MM.1S (cell line): ENCODE measurements at places on chromosomes 1 and 21.
A peak's percentile ranks its signal among the peaks of the same experiment; 100 is the strongest.

DNA sequence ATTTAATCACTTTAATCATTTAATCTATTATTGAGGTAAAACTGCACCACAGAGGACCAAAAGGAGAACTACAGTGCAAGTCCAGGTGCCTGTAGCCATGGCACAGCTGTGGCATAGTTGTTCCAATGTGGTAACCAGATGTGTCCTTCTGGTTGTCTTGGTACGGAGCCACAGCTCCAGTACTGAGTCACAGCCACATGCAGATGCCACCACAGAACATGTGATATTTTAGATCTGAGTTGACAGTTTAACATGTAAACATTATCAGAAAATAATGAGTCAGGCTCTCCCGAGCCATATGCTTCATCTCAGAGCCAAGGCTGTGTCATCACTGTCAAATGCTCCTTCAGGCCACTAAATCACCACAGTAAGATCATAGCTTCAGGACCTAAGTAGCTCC is 56.4 kb upstream of the RGS7 start:
- no peak for DNase-seq

- DNase-seq: no peak
Measured at GRCh38 chr21:46078978-46079351, 18.9 kb upstream of the COL6A2 start.

DNA sequence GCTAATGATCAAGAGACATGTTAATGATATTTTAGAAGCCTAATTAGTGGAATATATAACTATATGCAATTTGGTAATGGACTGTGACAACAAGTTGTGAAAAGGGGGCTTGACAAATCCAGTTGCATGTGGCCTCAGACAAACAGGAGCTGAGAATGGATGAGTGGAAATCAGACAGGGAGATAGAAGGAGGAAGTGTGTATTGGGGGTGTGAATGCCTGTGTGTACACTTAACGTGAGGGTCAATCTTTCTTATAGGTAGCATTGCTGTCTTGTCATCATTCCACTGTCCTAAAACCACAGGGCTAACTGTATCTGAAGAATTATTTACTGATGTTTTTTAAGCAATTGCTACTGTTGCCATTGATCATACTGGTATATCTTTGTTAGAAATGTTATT is 64.8 kb downstream of the PBX1 start:
- no peak for DNase-seq

DNA sequence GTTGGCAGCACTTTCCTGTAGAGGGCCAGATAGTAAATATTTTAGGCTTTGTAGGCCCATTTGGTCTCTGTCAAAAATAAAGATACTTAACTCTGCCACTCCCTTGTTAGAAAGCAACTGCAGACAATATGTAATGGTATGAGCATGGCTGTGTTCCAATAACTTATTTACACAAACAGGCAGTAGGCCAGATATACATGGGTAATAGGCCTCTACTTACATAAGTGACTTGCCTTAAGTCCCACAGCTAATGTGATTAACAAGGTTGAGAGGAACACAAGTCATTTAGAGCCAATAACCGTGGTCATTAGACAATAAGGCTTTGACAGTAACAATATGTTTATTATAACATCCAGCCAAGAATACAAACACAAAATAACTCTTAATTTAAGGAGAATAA is 17.4 kb downstream of the CCT8 start:
- no peak for DNase-seq

- no peak for DNase-seq
Measured at GRCh38 chr1:59360170-59360569, 63.3 kb downstream of the FGGY start.

GRCh38 chr1:101203820-101204540 is 32.8 kb upstream of the S1PR1 start:
- DNase-seq: no peak

GRCh38 chr1:111570781-111571181 is 48.8 kb upstream of the RAP1A start:
- no peak for DNase-seq

- no peak for DNase-seq
Measured at GRCh38 chr1:100622506-100622905, 84.6 kb downstream of the GPR88 start.

DNA sequence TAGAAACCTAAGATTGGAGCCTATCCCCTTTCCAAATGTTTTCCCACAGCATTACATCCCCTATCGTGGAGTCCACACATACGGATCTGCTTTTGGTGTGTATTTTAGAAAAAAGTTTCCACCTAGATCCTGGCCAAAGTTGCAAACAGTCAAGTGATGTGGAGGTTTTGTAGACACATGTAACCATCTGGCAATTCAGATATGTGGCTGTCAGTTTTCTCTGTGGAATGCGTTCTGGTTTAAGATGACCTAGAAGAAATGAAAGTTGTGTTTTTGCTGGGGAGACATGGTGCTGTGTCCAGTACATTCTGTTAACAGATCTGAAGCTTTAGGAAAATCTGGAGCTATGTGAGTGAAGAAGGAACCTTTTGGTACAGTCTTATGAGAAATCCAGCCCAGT is 14.8 kb downstream of the RNF220 start:
- DNase-seq: no peak

DNA sequence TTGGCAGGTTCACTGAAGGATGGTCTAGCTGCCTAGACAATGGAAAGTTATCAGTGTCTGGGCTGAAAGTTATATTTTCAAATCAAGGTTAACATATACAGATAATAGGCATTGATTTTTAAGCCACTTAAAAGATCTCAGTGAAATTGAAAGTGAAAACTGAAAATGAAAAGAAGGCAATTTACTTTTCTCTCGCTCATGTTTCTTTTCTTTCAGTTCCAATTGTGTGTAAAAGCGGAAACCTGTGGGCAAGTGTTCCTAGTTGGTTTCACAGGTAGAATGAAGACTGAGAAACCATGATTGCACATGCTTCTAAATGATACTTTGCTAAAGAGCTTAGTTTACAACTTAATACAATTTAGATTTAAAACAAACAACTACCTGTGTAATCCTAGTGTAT is 383.7 kb downstream of the ZP4 start:
- DNase-seq: peak; percentile 90

DNA sequence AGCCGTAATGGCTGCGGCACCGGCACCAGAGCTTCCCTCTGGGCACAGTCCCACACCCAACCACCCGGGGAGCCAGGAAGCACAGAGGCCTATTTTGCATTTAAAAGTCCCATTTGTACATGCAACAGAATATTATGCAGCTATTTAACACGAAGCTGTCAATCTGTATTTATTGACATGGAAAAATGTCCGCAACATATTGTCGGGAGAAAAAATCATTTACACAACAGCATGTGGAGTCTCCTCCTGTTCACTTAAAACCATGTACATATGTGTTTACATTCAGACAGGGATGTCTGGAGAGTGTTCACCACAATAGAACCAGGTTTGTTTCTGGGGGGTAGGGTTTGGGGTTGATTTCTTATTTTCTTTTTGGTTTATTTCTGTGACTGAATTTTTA is 63.4 kb upstream of the GRIK3 start:
- no peak for DNase-seq

DNA sequence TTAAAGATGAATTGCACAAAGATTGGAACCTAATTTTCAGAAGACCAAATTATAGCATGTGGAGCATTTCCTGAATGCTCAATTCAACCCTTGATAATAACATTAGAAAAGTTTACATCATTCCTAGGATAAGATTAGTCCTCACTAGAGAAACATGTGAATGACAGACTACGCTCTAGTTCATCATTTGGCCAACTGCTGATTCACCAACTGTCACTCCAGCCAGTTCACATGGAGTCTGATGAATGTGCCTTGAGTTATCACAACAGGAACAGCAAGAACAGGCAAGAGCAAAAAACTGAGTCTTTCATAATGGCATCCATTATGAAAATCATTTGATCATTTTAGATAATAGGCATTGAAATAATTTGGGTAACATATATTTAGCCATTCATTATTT is 415.9 kb downstream of the PTPRC start:
- DNase-seq: no peak

DNA sequence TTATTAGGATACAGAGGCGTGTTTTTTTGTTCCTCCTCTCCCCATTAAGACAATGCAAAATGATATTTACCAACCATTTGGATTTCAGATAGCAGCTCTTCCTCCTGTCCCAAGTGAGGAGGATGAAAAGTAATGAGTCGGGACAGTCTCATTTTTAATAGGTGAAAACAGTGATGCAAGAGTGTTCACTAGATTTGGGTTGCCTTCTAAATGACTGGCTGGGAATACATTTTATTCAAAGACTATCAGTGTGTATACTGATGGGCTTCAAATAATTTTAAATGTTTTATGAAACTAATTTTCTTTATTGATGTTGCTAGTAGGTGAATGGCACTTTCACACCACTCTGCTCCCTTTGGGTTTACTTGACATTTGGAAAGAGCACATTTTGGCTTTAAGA is 2.1 kb downstream of the RCOR3 start:
- no peak for DNase-seq

GRCh38 chr1:236590553-236591150 is 13.7 kb downstream of the HEATR1 start:
- DNase-seq: no peak

DNA sequence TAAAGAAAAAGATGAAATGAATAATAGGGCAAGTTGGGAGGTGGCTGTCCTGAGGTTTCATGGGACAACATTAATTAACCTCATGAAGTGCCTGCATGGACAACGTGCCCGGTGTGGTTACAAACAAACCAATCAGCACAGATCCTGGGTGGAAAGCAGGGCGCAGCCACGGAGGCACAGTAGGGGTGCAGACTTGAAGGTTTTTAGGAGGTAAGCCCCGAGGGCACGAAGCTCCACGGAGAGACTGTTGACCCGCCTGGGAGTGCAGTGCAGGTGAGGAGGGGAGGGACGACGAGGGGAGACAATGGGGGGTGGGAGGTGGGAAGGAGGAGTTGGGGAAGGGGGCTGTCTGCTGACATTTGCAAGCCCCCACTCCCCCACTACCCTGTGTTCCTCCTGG is 2.3 kb upstream of the RIPK4 start:
- DNase-seq: no peak

DNA sequence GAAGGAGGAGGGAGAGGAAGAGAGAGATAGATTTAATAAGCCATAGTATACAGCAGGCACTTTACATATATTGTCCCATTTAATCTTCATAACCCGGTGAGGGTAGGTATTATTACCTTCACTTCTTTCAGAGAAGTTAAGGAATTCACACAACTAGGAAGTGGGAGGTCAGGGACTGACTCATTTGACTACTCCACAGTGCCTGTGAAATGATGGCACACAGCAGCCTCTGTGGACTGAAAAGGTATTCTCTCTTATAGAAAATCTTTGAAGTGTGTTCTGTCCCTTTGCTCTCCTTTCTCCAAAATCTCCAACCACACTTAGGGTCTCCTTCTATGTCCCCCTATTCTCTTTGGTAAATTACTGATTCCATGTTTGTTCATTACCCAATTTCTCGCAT is 23.9 kb downstream of the PALMD start:
- DNase-seq: no peak

- DNase-seq: no peak
Measured at GRCh38 chr1:44423591-44424537, 18.8 kb downstream of the RNF220 start.

GRCh38 chr1:42403880-42404400 is 23.3 kb downstream of the RIMKLA start:
- DNase-seq: no peak

- DNase-seq: no peak
Measured at GRCh38 chr1:218930472-218931241, 243.0 kb upstream of the LYPLAL1 start.
